ENCODE measurements at places on chromosomes 3 and 15.

GRCh38 chr3:50554553-50554952 lies 13.0 kb downstream of the C3orf18 start:
- DNase-seq: no peak

DNA sequence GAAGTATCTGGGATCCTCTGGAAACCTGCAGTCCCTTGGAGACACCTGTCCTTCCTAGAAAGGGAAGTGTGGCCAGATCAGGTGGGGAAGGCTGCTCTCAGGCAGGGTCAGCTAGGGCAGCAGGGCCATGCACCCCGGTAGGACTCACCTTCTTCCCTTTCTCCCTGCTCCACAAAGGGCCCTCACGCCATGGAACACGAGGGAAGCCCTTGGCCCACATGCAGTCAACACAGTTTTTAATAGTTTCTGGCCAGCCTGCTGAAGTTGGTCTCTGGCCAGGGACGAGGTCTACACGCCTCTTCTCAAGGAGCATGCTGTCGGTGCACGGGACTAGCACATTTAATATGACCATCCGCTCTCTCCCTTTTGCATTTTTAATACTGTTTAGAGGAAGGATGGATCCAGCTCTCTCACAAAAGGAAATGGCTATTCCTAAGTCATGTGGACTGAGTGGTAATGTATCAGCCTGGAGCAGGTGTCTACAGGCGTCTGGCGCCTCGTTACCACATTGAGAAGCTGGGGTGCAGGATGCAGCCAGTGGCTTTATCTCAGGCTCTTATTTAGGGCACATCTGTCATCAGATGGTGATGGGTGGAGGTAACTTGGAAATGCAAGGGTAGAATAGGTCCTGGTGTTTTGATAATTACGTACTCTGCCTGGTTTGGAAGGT lies 153.9 kb downstream of the KLF13 start:
- DNase-seq: no peak

- DNase-seq: no peak
Observed at GRCh38 chr3:38000242-38000916, 9.8 kb downstream of the VILL start.

GRCh38 chr3:107523289-107523538 lies 452 bp downstream of the BBX start:
- peak; percentile 53 for DNase-seq

GRCh38 chr3:45907769-45908705 lies 21.7 kb downstream of the CCR9 start:
- DNase-seq: no peak

DNA sequence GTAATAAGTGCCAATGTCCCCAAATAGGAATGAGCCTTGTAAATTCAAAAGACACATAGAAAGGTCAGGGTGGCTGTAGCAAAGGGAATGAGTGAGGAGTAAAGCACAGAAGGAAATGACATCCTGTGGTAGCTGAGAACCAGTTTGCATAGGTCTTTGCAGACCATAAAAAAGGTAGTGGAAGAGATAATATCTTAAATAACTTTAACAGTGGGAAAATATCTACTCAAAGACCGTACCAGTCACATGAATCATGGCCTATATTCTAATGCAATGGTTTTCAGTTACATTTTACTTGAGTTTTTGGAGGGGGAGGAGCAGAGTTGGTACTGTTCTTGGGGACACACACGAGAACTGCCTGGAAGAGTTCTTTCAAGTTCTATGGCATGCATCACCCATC lies 297.3 kb upstream of the ADAMTS9 start:
- DNase-seq: no peak

DNA sequence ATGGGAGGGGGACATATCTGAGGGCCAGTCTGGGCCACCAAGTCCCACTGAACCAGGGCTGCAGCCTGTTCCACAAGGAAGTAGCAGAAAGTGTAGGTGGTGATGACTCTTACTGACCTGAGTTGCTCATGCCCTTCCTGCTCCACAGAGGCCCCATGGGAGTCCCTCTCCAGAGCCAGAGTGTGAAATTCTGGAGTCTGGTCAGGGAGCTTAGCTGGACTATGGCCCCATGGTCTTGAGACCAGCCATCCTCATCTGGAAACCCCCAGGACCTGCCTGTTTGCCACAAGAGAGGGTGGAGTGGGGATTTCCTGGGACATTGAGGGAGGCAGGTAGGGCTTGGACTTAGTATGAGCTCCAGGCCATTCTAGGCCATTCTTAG lies 3.0 kb downstream of the SPINT1 start:
- no peak for DNase-seq

- no peak for DNase-seq
Observed at GRCh38 chr3:46221938-46222337, 13.8 kb upstream of the CCR1 start.

DNA sequence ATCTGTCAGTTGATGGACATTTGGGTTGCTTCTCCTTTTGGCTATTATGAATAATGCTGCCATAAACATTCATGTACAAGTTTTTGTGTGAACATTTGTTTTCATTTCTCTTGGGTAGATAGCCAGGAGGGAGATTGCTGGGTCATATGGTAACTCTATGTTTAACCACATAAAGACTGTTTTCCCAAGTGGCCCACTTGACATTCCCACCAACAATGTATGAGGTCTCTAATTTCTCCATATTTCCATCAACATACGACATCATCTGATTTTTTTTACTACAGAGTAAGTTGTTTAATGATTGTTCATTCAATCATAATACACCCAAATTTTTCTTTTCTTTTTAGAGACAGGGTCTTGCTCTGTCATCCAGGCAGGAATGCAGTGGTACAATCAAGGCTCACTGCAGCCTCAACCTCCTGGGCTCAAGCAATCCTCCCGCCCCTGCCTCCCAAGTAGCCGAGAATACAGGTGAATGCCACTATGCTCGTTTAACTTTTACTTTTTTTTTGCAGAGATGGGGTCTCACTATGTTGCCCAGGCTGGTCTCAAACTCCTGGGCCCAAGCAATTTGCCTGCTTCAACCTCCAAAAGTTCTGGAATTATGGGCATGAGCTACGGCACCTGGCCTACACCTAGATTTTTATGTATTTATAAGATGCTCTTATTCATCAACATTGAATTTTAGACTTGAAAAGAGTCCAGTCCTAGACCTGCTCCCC lies 6.8 kb downstream of the IP6K1 start:
- DNase-seq: no peak

- no peak for DNase-seq
Observed at GRCh38 chr3:16866571-16866970, 18.2 kb upstream of the PLCL2 start.

- no peak for DNase-seq
Observed at GRCh38 chr15:46316024-46316423, 681.2 kb downstream of the SQOR start.

- DNase-seq: no peak
Observed at GRCh38 chr3:25888892-25889524, 99.1 kb downstream of the OXSM start.

GRCh38 chr3:170529346-170529745 lies 56.5 kb downstream of the SLC7A14 start:
- DNase-seq: no peak

GRCh38 chr3:183259621-183260020 lies 6.6 kb downstream of the B3GNT5 start:
- no peak for DNase-seq

GRCh38 chr3:120823156-120823555 lies 80.6 kb downstream of the GTF2E1 start:
- DNase-seq: no peak

DNA sequence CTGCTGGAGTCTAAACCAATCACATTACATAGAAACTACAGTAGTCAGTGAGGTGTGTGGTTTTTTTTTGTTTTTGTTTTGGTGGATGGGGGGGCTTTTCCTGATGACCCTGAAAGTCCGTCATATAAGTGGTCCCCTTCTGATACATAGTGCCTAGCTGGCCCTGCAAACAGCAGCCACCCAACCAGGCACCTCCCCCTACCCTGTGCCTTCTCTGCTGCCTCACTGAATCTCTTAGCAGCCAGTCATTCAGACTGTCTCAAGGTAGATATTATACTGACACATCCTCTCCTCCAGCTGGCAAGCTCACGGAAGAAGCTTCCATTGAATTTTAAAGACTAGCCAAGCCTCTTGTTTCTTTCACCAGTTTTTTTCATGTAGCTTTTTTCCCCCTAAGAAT lies 21.4 kb downstream of the SYN2 start:
- DNase-seq: no peak

DNA sequence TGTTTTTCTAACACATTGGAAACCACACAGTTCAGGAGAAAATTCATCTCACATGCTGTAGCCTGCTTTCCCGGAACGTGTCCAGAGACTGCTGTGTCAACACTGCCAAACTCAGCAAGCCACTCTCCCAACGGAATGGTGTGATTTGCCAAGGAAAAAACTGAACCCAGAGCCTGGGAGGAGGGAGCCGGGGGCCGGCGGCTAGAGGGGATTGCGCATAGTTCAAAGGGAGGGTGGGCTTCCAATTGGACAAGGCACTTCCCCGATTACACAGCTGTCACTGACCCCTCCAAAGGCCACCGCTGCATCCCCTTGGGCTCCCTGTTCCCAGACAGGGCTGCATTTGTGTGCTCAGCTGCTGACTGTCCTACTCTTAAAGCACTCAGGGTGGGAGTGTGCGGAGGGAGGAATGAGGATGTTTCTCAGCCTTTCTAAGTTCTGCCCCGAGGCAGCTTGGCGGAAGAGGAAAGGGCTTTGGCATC lies 256.2 kb downstream of the ZNF621 start:
- DNase-seq: no peak

GRCh38 chr3:197000211-197000610 lies 29.4 kb downstream of the MELTF start:
- DNase-seq: no peak

DNA sequence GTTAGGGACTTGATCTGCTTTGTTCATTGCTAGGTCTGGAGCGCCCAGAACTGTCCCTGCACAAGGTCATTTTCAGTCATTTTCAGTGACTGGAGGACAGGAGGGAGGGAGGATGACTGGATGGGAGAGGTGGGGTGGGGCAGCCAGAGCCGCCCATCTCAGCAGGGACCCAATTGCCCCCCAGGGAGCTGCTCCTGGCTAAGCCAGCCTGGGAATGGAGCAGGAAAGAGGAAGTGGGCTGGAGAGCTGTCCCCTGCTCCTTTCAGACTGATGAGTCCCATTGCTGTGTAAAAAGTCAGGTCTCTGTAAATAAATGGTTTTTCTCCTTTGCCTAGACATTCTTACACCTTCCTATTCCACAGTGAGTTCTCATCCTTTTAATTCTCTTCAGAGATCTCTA lies 98.4 kb upstream of the RAD18 start:
- DNase-seq: no peak

- no peak for DNase-seq
Observed at GRCh38 chr15:44541282-44541958, 4.5 kb downstream of the EIF3J start.

GRCh38 chr15:78617516-78617915 lies 3.3 kb downstream of the CHRNA3 start:
- DNase-seq: peak; percentile 7

DNA sequence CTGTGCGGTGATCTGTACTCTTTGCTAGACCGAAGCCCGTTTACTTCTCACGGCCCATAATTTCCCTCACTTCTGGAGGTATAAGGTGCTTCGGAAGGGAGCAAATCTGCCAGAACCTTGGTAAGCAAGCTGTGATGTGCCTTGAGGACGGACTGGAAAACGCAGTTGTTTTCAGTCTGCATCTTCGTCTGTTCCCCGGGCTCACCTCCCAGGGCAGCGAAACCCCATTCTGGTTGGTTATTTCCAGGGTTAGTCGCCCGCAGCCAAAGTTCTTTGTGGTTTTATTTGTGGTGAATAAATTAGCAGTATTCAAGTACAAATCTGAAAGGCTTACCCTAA lies 401 bp downstream of the RAMAC start:
- DNase-seq: no peak

DNA sequence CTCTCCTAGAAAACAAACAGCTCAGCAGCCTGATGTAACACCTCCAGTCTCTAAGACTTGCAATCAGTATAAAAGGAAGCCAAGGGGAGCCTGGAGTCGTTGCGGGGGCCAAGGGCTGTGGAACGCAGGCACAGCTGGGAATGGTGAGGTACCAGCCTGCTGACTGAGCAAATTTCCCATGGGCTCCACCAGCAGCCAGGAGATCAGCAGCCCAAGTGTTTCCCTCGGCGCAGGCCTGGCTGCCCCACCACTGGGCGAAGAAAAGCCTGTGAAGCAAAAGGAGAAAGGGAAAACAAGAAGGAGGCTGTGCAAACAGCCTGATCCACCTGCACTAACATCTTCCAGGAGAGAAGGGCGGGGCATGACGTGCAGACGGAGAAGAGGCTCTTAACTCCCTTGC lies 155.3 kb downstream of the SHQ1 start:
- no peak for DNase-seq

DNA sequence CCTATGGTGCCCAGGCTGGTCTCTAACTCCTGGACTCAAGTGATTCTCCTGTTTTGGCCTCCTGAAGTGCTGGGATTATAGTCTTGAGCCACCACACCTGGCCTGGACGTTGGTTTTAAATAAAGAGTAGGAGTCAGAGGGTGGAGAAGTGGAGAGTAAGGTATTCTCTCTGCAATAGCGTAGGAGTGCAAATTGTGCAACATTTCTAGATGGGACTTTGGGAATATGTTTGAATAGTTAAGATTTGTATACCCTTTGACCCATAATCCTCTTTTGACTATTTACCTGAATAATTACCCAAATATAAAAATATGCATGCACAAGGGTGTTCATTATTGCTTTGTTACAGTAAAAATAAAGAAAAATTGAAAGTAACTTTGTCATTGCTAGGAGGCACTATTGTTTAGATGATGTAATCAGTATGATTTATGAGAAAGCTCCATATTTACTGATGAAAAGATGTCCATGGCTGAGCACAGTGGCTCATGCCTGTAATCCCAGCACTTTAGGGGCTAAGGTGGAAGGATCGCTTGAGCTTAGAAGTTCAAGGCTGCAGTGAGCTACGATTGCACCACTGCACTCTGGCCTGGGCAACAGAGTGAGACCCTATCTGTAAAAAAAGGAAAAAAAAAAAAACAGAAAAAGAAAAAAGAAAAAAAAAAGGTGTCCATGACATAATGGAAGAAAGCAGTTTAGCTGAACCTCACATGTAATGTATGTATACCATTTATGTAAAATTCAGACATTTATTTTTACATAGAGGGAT lies 15.1 kb upstream of the XYLB start:
- no peak for DNase-seq

DNA sequence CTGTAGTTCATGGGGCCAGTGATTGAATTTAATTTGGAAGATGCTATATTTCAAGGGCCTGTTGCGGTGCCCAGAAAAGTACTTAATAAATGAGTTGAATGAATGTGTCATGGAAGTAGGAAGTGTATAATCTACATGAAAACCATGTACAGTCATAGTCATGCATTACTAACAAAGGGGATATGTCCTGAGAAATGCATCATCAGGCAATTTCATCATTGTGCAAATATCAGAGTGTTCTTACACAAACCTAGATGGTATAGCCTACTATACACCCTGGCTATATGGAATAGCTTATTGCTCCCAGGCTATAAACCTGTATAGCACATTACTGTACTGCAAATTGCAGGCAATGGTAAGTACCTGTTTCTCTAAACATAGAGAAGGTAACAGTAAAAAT lies 10.7 kb upstream of the MYO5C start:
- no peak for DNase-seq

- no peak for DNase-seq
Observed at GRCh38 chr3:64349551-64349950, 124.3 kb upstream of the PRICKLE2 start.

All from progenitor cell of endocrine pancreas (in vitro differentiated cells).